SHP77 treated with DMSO at 0.1 percent for 48 hours (cell line): ENCODE measurements at places on chromosomes 13 and 19.

DNA sequence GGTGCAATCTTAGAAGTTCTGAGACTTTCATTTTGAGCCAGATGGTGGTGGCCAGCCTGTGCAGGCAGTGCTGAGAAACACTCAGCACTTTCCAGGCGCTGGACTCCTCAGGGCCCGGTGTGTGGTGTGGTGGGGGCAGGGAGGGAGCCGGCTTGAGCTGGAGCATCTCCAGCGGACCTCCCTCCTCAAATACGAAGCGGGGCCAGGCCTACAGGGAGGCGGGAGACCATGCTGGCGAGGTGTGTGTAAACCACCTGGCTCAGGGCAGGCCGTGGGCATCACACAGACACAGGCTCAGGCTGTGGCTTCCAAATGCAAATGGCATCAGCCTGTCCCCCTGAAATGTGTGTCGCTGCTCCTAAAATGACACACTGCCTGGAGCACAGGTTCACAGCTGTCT lies 33.3 kb upstream of the RANBP3 start:
- no peak for DNase-seq

- DNase-seq = no peak
Measured at GRCh38 chr19:589693-590395, at the start of gene HCN2. HCN2 (plus strand) TSS chr19:589881; CDS start chr19:589946, 65 bp downstream.

GRCh38 chr13:99307648-99308339 lies 595 bp upstream of the GPR183 start:
- DNase-seq = peak; percentile 35

DNA sequence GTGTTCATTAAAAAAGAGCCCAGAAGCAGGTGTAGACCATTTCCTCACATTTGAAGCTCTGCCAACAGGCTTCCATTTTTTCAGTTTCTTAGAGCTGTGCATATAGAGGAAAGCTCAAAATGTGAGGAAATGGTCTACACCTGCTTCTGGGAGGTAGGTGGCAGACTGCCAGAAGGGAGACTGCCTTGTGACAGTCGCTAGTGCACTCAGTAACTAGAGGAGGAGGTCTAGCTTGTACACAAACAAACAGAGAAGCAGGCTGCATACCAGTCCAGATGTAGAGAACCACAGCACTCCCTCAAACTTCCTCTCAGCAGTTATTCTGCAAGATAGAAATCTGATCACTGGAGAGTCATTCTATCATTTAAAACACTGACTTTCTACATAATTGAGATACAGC lies 800.2 kb downstream of the EFNB2 start:
- DNase-seq = peak; percentile 31

DNA sequence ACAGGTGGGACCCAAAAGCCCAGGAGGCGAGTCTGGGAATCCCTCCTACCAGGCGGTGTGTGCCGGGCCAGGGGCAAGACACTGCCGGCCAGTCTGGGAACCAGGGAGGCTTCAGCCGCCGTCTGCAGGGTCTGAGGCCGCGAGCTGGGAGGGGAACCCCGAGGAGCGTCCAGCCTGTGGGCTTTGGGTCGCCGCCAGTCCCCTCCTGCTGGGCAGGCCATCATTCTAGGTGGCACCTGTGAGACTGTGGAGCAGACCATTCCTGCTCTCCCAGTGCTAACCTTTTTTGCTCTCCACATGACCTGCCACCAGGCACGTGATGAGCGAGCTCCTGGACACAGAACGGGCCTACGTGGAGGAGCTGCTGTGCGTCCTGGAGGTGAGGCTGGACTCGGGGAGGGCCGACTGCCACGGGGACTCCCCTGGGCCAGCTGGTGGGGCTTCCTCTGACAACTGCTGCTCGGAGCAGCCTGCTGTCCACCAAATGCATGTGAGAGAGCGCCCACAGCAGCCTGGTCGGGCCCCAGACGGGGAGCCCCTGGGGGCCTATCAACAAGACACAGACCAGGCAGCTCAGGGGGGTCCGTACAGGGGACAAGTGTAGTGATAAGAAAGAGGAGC lies 24.6 kb upstream of the F7 start:
- no peak for DNase-seq

DNA sequence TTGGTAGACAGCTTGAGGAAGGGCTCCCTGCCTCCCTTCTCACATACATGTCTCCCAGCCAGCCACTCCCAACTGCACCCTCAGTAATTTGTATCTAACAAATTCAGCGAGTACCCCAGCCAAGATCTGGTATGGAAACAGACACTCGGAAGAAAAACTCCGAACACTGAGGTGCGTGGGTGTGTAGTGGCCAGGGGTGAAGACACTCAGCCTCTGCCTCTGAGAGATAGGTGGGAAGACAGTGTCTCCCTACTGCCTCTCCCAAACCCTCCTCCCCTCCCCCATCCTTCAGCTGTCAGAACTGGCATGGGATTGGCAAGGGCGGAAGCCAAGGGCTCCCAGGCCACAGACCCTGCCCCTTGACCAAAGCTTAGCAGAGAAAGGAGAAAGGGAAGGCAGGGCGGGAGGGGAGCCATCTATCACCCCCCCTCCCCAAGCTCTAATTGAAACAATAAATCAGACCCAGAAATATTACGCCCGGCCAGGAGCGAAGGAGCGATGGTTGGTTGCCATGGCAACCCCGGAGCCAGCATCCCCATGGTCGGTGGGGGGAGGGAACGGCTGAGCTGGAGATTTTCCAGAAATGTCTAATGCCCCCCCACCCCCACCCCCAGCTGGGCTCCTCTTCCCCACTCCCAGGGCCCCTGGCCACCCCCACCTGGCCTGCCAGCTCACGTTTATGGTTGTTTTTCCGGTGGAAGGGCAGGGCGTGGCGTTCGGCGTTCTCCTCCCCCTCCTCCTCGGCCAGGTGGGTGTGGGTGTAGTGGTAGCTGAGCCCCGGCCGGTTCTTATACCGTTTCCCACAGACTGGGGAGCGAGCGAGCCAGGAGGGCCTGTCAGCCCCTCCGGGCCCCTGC lies 7.0 kb downstream of the DPF1 start:
- no peak for DNase-seq

DNA sequence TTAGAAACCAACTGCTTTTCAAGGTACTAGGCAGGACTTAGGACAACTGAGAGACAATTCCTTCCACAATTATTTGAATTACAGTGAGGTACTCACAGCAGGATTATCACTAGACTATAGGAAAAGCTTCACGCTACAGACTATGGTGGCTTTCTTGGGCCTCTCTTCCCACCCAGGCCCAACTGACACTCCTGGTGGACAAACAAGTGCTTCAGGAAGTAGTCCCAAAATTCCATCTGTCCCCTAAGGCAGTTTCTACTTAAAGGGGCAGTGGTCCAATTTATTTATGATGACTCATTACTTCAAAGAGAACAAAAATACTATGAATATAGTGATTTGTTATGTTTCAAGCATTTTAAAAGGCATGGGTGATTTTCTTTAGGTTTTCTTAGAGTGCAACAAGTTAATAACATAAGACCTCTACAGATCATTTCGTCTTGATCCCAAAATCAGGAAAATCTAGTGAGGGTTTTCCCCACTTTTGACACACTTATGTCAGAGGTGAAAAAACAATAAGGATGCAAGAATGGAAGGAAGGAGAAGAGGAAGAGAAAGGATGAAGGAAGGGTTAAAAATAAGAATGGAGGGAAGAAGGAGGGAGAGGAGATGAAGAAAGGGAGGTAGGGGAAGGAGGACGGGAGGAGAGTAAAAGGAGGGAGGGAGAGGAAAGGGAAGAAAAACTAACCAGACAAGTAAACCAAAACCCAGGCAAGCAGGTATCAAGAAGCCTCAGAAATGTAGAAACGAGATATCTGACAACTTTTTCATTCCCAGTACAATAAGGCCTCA lies 100.7 kb downstream of the SERP2 start:
- DNase-seq = no peak

DNA sequence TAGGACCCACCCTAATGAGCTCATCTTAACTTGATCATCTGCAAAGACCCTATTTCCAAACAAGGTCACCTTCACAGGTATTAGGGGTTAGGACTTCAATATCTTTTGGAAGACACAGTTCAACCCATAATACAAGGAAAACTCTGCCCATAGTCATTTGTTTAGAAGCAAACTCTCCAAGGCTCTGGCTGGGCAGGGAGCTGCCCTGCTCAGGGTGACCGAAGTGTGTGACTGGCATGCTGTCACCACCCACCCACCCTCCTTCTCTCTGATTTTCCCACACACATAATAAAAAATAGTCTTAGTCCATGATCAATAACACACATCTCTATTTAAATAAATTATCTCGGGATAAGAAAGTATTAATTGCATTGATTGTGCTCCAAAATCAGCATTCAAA lies 161.1 kb downstream of the KCTD15 start:
- no peak for DNase-seq

- DNase-seq = no peak
Measured at GRCh38 chr19:46035986-46036743, 4.6 kb downstream of the IGFL4 start.

DNA sequence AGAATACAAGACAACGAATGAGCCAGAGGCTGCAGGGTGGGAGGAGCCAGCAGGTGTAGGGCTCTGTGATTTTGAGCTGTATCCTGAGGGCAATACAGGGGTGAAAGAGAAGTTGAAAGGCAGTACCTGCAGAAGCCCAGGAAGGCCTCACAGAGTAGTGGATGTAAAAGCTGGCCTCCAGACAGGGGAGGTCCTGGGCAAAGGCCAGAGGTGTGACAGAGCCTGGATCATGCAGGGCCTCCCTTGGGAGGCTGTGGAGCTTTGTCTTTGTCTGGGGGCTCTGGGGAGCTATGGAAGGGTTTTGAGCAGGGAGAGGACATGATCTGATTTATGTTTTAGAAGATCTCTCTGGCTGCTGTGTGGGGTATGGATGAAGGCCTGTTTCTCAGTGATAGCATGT lies 2.7 kb downstream of the MEGF8 start:
- no peak for DNase-seq

GRCh38 chr19:23817519-23817918 lies 58.8 kb upstream of the ZNF681 start:
- DNase-seq = no peak

DNA sequence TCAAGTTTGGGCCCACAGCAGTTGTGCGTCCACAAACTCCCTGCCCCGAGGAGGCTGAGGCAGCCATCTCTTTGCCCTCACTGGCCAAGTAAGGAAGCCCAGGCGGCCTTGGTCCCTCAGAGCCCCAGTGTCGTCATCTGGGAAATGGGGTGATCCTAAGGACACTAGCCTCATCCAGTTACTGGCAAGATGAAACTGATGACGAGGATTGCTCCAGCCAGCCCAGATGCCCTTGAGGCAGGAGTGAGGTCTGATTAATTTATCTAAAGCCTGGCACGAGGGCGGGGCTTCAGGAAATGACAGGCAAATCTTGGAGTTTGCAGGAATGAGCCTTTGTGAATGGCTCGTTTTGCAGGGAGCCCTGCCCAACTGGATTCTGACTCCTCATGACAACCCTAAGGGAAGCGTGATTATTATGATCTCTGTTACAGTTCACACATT lies 5.6 kb downstream of the LIPE start:
- no peak for DNase-seq

DNA sequence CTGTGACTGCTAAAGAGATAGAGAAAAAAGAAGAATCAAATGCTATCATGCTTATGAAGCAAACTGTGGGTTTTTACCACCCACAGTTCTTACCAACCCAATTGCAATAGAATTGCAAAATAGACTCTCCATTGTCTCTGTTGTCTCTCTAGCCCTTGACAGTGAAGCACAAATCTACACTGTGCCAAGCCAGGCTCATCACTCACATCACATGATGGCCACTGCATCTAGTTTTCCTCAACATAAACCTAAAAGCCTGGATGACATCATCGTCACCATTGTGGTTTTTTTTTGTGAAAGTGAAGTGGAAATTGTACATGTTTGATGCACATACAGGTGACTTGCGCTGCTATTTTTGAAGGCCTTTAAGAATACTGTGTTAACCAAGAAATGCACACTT lies 56.1 kb downstream of the KL start:
- DNase-seq = no peak

DNA sequence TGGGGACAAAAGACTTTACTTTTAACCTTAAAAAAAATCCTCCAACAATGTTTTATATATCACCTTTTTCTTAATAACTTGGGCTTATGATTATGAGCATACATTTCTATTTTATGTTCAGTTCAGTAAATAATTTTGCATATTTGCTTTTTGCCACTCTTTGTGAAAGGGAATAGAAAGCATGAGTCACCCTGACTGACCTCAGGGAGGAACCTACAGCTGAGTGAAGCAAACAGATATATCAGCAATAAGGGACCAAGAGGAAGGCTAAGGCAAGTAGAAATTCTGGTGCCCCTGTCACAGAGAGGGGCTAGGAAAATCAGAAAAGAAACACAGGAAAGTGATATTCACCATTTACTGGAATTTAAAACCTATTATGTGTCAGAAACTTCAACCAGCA lies 37.2 kb upstream of the SOHLH2 start:
- no peak for DNase-seq

DNA sequence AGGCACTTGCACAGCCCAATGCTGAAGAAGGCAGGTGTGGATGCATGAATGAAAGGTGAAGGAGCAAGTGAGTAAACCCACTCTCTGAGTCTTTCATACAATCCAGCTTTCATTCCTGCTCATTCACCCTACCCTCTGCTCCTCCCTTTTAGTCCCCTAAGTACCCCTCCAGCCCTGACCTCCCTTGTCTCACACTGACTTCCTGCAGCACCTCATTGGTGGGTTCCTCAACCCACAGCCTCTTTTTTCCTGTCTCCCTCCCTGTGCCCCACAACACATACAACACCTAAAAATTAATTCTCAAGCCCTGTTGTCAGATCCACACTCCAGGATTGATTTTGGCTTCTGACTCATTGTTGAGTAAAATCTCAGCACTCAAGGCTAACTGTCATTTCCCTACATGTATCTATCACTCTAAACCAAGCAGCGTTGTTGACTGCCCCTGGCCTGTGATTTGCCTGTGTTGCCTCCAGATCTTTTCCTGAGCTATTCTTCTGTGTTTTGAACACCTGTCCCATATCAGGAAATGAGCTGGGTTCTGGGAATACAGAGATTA lies 177.3 kb upstream of the SERP2 start:
- DNase-seq = no peak

DNA sequence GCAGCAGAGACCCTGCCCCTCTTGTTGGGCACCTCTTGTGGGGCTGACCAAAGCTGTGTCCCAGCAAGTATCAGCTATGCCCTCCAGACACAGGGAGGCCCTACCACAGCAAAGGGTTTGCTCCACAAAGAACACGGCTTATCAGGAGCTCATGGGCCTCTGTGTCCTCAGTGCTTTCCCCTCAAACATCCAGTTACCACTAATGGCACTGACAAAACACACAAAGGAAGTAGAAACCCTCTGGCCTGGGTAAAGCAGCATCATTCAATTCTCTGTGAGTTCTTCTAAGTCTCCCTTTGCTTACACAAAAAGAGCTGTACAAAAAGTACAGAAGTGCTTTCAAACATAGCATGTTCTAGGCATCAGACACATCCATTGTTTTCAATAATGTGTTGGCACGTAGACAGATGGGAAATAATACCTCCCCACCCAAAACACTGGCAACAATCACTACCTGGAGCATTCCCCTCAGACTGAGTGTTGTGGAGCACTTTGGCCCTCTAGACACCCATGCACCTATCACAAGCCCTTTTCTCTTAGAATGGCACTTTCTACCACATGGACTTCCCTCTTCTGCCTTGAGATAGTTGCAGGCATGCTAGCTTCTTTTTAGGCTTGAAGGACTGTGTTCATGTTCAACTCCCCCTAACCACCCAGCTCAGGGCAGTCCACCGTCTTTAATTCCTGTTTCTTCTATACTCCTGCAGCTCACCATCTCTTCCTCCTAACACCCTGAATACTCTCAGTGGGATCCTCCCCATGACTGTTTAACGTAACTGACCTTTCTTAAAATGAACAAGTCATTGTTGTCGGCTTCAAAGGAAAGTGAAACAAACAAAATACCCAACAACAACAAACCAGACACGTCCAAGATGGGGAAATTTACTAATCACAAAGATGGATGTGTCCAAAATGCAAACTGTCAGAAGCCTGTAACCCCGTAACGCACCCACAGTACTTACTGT lies 43.5 kb downstream of the ATP7B start:
- DNase-seq = no peak
